ENCODE measurements at places on chromosomes 5 and 9.
A peak's percentile ranks its signal among the peaks of the same experiment; 100 is the strongest.

- DNase-seq: no peak
These were observed 77.1 kb upstream of the STXBP1 start for GRCh38 chr9:127534931-127535330.

DNA sequence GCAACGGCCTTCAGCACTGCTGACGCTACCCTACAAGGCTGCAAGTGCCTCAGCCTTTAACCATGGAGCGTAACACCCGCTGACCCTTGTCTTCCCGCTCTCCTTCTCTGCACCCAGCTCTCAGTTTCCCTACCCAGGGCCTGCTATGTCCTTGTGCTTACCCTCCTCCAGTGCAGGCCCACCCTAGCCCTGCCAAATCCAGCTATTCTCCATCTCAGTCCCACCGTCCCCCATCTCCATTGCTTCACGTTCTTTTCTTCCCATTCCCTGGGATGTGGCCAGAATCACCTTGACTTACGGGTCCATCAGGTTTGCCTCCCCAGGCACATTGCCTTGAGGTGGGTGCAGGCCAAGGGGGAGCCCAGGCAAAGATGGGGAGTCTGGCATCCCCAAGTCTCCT is 91.2 kb downstream of the PAX5 start:
- DNase-seq: no peak

DNA sequence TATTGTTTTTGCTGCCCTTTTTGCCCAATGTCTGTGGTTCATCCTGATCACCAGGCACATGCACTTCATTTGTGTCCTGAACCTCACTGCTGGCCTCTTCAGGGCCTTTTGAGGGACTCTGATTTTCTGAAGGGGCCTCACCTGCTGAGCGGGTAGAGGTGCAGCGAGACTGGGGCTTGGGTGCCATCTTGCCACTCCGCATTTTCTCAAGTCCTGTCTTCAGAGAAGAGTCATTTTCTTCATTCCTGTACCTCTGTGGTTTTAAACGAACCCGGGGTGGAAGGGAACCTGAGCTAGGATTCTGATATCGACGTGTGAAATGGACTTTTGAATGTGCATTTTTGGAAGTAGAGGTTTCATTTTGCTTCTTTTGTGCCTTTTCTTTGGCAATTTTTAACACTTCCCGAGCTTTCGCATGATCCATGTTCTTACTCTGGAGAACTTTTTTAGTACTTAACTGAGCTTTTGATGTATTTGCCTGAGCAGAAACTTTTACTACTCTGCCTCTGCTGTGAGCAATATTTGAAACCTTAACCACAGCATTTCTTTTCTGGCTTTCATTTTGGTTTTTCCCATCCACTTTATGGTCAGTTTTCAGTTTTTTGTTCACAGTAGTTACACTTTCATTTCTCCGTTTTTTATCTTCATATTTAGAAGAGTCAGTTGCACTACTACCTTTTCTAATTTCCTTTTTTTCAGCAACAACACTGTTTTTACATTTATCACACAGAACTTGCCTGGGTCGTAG is 26.1 kb downstream of the PWWP2A start:
- DNase-seq: no peak

DNA sequence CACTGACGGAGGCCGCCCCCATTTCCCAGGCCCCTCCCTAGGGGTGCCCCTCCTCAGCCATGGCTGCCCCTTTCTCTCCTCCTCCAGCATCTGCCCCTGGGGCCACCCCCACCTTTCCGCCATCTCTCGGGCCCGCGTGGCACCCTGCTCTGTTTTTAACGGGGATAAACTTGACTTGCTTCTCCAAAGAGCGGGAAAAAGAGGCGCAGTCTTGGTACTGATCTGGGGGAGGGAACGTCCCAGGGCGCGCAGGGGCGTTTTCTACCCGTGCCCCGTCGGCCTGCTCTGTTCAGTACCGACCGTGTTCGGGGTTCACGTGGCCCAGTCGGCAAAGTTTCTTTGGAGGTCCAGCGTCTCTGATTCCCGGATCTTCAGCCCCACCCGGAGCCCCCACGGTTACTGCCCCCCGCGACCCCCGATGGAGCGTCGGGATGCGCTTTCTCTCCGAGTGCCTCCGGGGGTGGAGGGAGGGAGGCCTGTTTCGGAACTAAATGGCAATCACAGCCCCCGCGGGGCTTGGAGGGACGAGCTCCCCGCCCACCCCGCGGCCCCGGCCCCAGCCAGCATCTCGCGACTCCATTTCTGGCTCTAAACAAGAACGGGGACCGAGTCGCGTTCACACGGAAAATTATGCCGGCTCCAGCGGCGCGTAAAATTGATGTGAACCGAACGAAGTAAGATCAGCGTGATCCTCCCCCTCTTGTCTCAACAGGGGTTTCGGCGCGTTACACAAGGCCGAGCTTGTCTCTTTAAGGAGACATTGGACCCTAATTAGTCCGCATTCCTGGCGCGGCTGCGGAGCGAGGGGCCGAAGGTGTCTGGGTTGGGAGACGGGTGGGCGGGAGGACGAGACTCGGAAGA is 1.1 kb upstream of the TLE4 start:
- no peak for DNase-seq

- no peak for DNase-seq
These were observed 76.4 kb downstream of the PRRT1B start for GRCh38 chr9:131621551-131622358.

DNA sequence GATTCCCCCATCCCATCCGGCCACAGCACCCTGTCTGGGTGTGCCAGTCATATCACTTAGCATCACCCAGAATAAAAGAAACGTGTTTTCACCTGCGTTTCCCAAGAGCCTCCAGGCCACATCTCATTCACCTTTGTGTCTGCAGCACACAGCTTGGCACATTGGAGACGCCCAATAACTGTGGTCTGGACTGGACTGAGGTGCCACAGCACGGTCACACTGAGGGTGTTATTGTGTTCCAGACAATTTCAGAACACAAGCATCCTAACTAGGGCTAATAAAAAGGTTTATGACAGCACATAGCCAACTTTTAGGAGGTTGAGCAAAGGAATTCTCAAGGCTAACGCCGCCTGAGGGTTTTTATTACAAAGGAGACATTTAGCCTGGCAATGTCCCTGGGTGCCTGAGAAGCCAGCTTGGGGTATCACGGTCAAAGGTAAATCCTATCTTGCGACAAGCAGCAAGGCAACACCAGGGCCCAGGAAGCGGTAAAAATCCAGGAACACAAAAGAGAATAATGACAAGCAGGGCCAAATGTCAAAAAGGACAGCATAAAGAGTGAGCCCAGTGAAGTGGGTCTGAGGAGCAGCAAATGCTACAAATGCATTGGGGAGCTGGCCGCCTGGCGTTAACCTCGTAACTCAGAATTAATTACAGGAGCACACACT is 3.4 kb downstream of the EPB41L4B start:
- no peak for DNase-seq

DNA sequence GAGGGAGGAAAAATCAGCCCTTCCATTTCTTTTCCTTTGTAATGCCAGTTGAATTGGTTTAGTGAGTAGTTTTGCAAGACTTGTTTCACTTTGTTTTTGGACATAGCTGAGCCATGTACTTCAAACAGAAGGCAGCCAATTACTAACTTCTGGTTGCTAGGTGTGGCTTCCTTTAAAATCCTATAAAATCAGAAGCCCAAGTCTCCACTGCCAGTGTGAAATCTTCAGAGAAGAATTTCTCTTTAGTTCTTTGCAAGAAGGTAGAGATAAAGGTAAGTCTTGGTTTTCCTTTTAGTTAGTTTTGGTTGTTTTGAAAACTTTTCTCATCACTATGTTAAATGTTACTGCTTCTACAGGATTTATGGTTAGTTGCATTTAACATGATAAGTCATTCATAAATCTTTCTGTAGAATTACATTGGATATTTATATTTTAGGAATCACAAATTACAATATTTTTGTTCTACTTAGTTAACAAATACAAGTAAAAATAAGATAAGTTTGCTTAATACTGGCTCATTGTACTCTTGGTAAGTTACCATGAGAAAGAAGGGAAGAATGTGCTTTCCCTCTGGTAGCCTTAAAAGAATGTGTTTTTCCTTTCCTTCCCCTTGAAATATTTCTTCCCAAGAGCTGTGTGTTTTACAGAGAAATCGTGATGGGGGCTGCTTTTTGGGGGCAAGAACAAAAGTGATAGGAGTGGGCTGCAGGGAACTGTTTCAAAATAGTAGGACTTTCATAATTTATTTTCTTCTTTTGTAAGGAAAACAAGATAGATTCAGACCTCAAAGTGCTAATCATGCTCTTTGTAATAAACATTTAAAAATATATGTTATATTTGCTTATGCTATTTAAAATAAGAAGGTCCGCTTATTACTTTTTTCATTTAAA is at the start of gene ANXA1:
Gene ANXA1 (plus strand): TSS at position 213 of the 890 bp plus-strand sequence. CDS start 6,671 bp downstream, outside the sequence.
- DNase-seq: peak; percentile 98

DNA sequence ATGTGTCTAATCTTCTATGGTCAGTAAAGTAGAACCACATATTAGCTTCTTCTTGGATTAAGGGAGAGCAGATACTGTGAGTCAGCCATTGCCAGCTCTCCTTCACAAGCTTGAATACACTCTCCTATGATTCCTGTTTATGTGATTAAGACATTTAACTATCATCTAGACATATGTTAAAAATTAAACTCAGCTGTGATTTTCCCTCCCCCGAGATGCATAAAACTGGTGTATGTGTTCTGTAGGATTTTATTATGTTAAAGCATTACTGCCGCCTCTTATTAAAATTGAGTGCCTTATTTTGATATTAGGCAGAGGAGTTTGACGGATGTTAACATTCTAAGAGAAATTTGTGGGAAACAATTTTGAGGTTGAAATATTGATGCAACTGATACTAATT is 114.6 kb downstream of the ACTBL2 start:
- no peak for DNase-seq

DNA sequence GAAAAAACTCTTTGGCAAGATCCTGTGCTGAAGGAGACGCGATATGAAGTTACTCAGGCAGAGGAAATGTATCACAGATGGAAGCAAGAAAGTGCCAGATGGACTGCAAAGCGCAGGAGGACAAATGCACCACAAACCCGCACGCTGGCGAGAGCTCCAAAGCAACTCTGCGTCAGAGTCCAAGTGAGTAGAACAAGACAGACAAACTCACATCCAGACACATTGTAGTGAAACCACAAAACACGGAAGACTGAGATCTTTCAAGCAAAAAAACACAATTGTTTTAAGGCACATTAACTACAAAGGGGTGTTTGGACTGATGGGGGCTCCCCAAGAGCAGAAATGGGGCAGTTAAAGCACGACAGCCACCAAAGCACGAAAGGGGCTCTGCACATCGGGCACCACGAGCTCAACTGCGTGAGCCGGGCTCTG is 39.2 kb upstream of the NKD2 start:
- no peak for DNase-seq

- DNase-seq: no peak
These were observed 11.5 kb upstream of the IRX2 start for GRCh38 chr5:2762744-2763532.

DNA sequence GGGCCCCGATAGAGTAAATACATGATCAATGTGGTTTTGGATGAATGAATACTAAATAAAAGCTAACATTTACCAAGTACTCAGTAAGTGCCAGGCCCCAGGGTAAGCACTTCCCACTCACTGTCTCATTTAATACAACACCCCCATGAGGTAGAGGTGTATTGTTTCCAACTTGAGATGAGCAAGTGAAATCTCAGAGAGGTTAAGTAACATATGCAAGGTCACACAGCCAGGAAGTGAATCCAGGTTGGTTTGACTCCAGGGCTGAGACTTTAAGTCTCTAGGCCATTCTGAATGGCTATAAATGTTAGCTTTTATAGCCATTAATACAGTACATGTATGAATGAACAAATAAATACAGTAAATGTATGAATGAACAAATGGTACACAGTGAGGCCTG is 39.4 kb downstream of the LHX2 start:
- DNase-seq: no peak

- DNase-seq: no peak
These were observed 295.2 kb downstream of the ARHGAP26 start for GRCh38 chr5:143065185-143065965.

GRCh38 chr9:124399323-124399967 is 15.8 kb downstream of the PSMB7 start:
- no peak for DNase-seq
